ENCODE measurements at places on chromosomes 7 and 10.

DNA sequence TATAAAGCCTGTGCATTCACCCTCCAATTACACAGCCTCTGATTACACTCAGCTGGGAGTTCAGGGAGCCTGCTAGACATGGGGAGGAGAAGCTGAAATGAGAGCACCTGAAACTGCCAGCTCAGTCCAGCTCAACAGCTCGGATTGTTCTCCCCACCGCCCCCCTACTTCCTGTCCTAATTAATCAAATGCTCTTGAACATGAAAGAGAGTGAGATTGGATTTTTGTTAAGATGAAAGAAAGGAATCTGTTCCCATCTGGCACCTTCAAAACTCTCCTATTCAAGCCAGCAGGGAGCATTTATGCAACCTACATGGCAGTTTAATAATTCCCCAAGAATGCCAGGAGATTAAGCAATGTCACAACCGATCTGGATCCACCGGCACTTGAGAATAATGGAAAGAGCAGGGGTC, 98.0 kb downstream of the NPSR1 start:
- no peak for DNase-seq

GRCh38 chr7:157545681-157546060, 208.9 kb downstream of the DNAJB6 start:
- DNase-seq: no peak

- DNase-seq: no peak
Measured at GRCh38 chr7:85125176-85125575, 61.7 kb downstream of the SEMA3D start.

- DNase-seq: no peak
Measured at GRCh38 chr10:88474884-88475844, 108.0 kb downstream of the RNLS start.

- no peak for DNase-seq
Measured at GRCh38 chr7:103658055-103659005, 212.3 kb upstream of the SLC26A5 start.

DNA sequence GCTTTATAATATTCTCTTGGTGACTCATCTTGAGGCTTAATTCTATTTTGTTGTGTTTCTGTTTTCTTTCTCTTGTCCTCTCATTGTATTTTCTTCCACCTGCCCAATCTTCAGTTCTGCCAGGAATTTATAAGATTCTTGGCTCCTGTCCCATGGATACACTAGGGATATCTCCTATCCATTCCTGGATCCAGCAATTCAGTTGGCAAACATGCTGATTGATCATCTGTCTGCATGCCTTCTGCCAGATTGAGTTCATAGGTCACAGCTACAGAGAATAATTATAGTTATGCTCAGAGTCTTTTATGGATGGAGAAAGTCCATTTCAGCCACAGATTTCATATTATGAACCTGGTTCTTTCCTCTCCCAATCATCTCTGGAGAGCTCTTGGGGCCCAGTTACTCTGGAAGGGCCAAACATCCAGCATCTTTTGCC, 140.4 kb upstream of the MAGI2 start:
- no peak for DNase-seq

GRCh38 chr7:156174428-156174827, 362.2 kb upstream of the SHH start:
- DNase-seq: no peak

- DNase-seq: peak; percentile 30
Measured at GRCh38 chr7:112495810-112496462, 15.1 kb downstream of the LSMEM1 start.

DNA sequence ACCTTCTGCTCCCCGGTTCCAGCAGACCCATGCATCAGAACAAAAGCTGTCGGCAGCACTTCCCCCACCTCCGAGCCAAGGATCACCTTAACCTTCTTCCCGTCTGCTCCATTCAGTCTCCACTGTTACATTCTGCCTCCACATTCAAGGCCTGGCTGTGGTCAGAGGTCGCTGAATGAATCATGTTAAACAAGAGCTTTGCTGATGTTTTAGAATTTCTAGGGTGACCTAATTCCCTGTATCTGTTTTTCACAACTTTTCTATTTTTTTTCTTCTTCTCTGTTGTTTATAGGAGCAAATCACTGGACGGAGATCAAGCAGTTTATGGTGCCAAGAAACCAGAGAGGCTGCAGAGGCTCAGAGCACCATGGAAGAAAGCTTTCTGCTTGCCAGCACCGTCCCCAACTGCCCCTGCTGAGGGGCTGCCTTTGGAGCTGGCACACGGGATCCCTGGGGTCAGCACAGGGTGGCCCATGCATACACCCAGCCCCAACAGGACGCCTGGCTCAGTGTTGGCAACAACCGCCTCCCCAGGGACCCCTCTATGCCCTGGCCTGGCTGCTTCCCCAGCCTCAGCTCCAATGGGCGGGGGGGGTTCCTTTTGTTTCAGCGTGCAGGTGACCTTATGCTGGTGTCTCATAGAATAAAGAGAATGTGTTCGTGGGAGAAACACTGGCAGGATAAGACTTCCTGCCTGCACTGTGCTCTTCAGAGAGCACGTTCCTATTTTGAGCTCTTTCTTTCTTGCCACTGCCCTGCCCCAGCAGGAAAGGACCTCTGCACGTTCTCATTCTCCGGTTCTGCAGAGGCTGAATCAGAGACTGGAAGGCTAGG, 182.7 kb upstream of the LYZL2 start:
- no peak for DNase-seq

DNA sequence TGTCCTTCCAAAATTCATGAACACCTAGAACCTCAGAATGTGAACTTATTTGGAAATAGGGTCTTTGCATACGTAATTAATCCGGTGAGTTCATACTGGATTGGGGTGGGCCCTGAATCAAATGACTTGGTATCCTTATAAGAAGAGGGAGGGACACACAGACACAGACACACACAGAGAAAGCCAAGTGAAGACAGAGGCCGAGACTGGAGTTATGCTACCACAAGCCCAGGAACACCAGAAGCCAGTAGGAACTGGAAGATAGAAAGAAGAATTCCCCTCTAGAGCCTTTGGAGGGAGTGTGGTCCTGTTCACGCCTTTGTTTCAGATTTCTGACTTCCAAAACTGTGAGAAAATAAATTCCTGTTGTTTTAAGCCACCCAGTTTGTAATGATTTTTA, 17.1 kb upstream of the PHF14 start:
- DNase-seq: no peak

DNA sequence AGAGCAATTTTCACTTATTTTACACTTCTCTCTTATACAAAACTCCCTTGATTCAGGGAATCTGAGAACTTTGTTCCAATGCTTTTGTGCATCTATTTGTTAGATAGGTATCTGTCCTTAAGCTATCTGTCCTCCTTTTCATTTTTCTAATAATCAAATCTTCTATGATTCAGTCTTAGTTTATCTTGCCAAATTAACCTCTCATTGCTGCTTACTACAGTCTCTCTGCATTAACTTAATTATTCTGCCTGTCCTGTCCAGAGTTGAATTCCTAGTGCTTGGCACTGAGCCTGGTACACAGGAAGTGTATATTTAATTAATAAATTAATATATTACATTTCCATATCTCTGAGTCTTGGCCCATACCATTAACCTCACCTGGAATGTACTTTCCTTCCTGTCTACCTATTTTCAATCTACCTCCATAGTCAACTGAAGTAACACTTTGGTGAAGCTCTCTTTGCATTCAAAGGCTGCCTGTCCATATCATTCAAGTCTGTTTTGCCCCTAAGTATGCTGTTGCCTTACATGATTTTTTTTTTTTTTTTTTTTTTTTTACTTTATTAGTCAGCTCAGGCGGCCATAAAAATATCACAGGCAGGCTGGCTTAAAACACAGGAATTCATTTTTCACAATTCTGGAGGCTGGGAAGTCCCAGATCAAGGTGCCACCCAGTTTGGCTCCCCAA, 66.0 kb upstream of the CSTF2T start:
- no peak for DNase-seq

DNA sequence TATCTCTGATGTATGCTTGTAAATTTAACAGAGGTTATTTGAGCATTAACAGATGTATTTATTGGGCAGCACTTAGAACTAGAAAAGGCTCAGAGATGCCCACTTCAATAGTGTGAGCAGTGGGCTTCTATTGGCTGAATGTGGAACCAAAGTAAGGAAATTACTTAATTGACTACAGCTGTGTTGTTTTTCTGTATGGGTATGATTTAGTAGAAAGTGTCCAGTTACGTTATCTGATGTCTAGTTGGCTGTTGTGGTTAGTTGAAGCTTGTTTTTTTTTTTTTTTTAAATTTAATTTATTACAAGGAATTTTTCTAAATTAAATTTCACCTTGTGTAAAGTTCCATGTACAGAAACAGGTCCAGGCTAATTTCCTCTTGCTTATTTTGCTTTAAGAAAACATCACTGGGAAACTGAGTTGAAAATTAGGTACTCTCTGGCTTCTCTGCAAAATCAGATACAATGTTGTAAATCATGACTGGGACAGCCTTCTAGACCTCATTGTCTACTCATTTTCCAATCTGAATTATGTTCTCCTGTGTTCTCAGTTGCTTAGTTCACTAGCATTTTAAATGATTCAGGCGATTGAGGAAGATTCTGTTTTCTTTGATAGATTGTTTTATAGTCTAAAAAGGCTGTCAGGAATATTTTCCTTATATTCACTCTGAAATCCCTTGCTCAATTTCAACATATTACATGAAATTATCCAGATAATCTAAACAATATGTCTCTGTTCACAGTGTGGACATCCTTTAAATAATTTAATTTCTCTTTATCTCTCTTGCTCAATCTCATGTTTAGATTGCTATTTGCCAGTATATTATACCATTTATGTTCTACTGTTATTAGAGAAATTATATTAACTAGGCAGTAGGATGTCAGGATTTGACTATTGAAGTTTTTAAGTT, 53.0 kb downstream of the PHF14 start:
- peak; percentile 3 for DNase-seq

DNA sequence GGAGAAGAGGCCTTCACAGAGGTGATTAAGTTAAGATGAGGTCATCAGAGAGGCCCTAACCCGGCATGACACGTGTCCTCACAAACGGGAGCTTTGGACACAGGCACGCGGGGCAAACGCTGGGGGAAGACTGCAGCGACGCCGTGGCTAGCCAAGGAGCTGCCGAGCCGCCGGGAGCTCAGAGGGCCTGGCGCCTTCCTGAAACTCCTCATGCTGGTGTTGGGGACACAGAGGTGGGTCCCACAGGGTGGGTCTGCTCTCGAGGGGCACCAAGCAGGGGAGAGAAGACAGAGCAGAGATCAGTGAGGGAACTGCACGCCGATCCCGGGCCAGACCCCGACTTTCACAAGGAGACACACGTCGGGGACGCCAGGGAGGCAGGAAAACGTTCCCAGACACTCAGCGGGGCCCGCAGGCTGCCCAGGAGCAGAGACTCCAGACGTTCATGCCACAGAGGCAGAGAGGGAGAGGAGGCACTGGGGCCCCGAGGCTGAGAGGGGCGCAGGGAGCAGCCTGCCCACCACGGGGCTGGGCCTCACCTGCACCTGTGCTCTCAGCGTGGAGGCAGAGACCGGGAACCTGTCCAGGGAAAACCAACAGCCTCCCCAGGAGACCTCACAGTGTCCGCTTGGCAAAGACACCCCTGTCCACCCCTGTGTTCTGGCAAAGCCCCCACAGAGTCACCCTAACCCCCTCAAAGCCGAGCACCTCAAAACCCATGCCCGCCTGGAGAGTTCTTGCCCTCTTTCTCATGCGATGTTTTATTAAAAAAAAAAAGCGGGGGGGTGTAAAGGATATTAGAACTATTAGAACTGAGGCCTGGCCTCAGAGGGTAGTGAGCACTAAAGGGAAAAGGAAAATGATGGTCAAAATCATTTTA, 103.8 kb downstream of the PDGFA start:
- DNase-seq: no peak

DNA sequence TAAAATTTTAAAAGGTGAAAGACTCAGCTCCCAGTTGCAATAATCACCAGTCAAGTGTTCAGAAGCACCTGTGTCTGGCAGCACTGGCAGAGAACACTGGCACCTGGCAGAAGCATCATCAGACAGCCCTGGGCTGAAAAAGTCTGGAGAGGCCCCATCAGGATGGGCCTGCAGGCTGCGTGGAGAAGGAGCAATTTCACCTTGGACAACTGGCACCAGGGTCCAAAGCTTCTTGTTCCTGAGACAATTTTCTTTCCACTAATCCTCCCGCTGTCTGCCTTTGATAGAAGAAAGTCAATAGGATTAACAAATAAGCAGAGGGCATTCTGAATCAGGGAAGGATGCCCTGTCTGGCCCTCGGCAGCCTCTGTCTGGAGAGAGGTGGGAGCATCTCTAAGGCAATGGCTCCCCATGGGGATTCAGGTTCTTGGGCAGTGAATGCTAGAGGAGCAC, 6.5 kb downstream of the COBL start:
- no peak for DNase-seq

DNA sequence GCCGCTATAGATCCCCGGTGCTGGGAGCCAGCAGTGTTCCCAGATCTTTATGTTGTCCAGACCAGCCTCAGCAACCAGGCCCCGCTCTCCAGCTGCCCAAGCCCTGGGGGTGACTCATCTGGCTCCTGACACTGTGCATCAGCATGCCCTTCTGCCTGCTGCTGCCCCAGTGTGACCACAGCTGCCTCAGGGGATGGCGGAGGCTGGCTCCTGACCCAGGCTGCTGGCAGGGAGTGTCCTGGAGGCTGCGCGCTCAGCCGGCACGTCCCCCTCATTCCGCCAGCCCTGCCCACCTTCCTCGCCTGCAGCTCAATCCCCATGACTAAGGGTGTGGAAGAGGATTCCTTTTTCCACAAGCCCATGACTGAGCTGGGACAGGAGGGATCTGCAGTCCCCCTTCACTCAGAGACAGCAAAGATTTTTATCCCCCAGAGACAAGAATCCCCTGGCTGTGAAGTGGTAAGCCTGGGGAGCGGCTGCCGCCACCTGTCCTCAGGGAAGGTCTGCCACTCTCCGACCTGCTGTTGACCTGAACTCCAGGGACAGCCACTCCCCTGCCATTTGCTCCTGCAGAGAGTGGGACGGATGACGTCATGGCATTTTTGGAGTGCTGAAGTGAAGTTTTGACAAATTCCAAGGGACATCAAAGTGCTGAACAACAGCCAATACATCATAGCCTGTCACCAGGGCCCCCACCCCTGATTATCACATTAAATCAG, 182.8 kb upstream of the BMPER start:
- peak; percentile 95 for DNase-seq

- no peak for DNase-seq
Measured at GRCh38 chr7:118858651-118859149, 634.2 kb downstream of the ANKRD7 start.

GRCh38 chr10:132666705-132667341, 119.1 kb downstream of the NKX6-2 start:
- no peak for DNase-seq

GRCh38 chr7:125061776-125062397, 132.3 kb upstream of the POT1 start:
- peak; percentile 0 for DNase-seq

GRCh38 chr7:99292127-99292526, 19.5 kb downstream of the MYH16 start:
- no peak for DNase-seq

DNA sequence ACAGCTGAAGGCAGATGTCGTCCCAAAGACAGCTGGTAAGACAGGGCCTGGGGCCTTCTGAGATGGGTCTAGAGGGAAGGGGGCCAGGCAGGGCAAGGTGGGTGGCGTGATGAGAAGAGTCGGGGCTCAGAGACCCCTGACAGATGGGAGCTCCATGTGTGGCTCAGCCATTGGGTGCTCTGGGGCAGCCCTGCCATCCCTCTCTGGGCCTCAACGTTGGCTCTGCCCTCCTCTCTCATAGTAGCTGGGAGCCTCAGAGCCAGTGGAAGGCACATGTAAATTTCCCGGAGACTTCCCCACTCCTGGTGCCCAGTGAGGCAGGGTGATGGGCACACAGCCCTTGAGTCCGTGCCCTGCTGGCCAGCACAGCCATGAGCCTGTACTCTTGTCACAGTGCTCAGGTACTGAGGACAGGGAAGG, 1.8 kb downstream of the PPIF start:
- DNase-seq: no peak

GRCh38 chr10:48306870-48307710, 613 bp downstream of the MAPK8 start:
- peak; percentile 30 for DNase-seq

Measured in HTR-8/SVneo (cell line).